ENCODE measurements at places on chromosomes 5 and 9. TPM values are rescaled to one million over a fixed set of nuclear protein-coding genes. Genes with fewer than 3 reads are reported as not detected.

The SPINK7 gene
- total RNA-seq: not detected

The ST6GALNAC6 gene
- 44.0 TPM for total RNA-seq

The HNRNPA0 gene
- 16.8 TPM for total RNA-seq

The TRPM3 gene
- total RNA-seq: under 0.01 TPM

The SPOCK1 gene
- total RNA-seq: 54.8 TPM

The WDR38 gene
- total RNA-seq: not detected

The URM1 gene
- total RNA-seq: 29.8 TPM

The DOCK8 gene
- 0.32 TPM for total RNA-seq

The PCDHGA9 gene
- total RNA-seq: 4.7 TPM

The TRIM7 gene
- 2.2 TPM for total RNA-seq

The RANBP17 gene
- total RNA-seq: 33.7 TPM

The MZB1 gene
- 0.43 TPM for total RNA-seq

The SAXO1 gene
- not detected for total RNA-seq

The GFPT2 gene
- 28.9 TPM for total RNA-seq

The SHC3 gene
- total RNA-seq: 11.7 TPM

The PAEP gene
- not detected for total RNA-seq

The CCNJL gene
- 0.86 TPM for total RNA-seq

The TEX10 gene
- 39.3 TPM for total RNA-seq

The APBA1 gene
- total RNA-seq: 11.2 TPM

The IL13 gene
- not detected for total RNA-seq

The RGMB gene
- total RNA-seq: 94.1 TPM

Data from fibroblast of villous mesenchyme (primary cell).